Fibroblast of gingiva (primary cell): ENCODE measurements at places on chromosomes 5 and 9.

DNA sequence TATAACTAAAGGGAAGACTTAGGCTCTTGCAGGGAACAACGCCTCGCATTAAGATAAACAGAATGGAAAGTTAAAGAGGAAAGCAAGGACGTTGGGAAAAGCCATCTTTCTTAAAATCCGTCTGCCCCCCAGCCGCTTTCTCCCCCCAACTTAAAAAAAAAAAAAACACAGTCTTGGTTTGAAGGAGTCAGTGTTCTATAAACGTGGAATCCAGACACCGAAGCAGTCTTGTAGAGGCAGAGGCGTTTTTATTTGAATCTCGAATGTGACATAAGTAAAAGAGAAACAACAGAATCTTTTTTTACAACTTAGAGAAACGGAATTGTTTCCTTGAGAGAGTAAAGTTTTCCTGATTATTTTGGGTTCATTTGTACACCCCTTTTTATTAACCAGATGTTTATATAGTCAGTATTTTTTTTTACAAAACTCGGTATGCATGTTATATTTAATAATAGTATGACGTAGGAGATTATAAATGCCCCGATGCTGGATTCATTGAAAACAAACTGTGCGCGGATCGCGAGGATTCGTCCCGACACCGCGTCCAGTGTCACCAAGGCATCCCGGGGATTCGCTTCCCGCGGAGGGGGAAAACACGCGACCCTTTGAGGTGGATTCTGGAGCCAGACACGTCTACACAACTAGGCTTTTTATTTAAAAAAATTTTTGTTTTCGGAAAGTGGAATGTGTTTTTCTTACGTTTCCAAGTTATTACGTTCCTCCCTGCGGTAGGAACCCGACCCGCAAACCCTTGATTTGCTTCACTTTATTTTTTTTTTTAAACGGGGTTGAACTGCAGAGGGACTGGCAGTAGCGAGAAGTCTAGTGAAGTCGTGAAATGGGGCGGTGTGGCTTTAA lies 6.7 kb downstream of the PTCH1 start:
- peak; percentile 4 for DNase-seq

DNA sequence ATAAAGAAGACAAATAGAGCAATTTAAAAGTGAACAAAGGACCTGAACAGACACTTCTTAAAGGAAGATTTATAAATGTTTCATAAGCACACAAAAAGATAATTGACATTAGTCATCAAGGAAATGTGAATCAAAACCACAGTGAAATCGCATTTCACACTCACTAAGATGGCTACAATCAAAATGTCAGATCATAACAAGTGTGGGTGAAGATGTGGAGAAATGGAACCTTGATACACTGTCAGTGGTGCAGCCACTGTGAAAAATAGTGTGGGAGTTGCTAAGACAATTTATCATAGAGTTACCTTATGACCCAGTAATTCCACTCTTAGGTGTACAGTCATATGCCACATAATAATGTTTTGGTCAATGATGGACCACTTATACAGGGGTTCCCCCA lies 54.5 kb upstream of the HTR4 start:
- no peak for DNase-seq

DNA sequence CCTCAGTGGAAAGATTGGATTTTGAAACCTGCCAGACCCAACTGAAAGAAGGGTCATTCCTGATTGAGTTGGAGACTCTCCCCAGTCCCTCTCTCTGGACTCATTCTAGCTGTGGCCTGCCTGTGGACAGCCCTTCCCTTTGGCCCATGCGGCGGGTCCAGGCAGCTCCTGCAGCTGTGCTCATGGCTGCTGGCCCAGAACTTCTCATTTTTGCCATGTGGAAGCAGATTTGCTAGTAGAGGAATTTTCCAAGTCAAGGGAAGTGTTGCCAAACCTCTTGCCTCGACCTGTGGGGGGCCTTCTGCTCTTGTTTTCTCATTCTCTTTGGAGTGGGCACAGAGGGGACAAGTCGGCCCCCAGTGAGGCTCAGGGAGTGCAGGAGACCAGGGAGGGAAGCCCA lies 89.2 kb downstream of the ANKRD33B start:
- peak; percentile 56 for DNase-seq

DNA sequence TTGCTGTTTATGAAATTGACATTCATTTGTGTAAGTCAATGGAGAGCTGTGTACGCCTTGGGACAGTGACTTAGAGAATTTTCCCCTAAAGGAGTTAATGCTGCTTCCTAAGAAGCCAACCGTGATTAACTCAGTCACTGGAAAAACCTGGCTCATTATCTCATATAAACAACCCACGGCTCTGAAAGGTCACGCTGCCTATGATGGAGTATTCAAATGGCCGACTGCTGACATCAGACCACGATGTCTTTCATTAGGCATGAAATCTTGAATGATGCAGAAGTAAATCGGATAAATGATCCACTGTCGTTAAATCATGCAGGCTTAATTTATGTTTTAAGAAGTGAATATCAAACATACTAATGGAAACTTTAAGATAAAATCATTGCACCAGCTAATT lies 603.7 kb downstream of the RAB3C start:
- no peak for DNase-seq

- DNase-seq = no peak
Measured at GRCh38 chr9:96178153-96178552, 123.8 kb downstream of the HSD17B3 start.

GRCh38 chr9:91502913-91503672 lies 79.5 kb upstream of the NFIL3 start:
- no peak for DNase-seq

DNA sequence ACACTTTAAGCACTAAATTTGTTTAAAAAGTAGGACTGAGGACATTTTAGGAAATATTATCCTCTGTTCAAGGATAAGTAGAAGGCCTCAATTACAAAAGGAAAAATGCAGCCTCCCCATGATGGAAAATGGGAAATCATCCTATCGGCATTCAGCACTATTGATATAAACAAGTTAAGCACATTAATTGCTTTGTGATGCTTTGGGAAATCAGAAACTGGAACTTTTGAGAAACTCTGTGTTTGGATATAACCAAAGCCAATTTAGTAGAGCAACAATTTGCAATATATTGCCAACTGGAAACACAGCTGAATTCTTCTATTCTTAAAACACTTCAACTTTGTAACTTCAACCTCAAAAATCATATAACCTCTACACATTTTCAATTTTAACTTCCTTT lies 65.2 kb upstream of the PTGER4 start:
- no peak for DNase-seq

- DNase-seq = no peak
Measured at GRCh38 chr5:36640949-36641348, 34.5 kb downstream of the SLC1A3 start.

DNA sequence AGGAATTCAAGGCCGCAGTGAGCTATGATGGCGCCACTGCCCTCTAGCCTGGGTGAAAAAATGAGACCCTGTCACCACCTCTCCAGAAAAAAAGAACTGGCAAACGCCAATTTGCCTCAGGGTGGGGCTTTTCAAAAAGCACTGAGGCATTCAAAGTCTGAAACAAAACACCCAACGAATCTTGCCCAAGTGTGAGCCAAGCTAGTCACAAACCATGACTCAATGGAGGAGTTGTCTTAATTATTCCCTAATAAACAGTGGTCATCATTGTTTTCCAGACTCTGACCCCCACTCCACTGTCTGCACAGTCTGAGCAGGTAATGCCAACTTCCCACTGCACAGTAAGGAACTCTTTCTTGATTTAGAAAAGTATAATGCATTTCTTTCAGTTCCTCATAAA lies 16.8 kb downstream of the FRMD3 start:
- peak; percentile 47 for DNase-seq

- no peak for DNase-seq
Measured at GRCh38 chr9:86563936-86564335, 209.7 kb upstream of the TUT7 start.

- DNase-seq = peak; percentile 27
Measured at GRCh38 chr5:128844354-128844923, 120.8 kb upstream of the SLC27A6 start.

DNA sequence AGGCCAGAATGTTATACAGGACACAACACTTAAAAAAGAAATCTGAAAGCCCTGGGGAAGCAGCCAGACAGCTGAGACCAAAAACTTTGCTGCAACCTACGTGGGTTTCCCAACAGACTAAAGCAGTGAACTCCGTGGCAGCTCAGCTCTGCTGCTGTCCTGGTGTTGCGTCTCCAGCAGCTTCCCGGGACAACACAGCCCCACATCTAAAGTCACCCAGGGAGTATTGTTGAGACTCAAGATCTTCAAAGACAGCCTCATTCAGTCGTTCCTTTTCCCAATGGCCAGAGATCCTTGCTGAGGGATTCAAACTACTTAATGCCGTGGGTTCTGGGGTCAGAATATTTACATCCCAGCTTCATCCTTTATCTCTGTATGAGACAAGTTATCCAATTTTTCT lies 125.8 kb downstream of the MED10 start:
- no peak for DNase-seq

DNA sequence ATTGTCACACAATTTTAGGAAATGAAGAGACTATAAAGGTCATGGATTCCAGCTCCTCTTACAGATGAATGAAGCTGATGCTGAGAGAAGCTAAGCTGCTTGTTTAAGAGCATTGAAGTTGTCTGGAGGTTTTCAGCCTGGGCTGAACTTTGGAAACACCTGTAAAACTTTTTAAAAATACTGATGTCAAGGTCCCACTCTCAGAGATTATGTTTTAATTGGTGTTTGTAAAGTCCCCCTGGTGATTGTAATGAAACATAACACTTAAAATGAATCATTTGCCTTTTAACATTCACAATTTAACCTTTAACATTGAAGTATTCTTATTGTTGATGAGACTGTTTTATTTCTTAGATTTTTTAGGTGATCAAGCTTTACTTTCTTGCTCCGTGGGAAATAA lies 16.4 kb downstream of the RAD23B start:
- no peak for DNase-seq

GRCh38 chr5:43412156-43412555 lies at the start of gene CCL28:
CCL28 (minus strand) TSS chr5:43412391; CDS start chr5:43412316, 75 bp downstream.
- no peak for DNase-seq

DNA sequence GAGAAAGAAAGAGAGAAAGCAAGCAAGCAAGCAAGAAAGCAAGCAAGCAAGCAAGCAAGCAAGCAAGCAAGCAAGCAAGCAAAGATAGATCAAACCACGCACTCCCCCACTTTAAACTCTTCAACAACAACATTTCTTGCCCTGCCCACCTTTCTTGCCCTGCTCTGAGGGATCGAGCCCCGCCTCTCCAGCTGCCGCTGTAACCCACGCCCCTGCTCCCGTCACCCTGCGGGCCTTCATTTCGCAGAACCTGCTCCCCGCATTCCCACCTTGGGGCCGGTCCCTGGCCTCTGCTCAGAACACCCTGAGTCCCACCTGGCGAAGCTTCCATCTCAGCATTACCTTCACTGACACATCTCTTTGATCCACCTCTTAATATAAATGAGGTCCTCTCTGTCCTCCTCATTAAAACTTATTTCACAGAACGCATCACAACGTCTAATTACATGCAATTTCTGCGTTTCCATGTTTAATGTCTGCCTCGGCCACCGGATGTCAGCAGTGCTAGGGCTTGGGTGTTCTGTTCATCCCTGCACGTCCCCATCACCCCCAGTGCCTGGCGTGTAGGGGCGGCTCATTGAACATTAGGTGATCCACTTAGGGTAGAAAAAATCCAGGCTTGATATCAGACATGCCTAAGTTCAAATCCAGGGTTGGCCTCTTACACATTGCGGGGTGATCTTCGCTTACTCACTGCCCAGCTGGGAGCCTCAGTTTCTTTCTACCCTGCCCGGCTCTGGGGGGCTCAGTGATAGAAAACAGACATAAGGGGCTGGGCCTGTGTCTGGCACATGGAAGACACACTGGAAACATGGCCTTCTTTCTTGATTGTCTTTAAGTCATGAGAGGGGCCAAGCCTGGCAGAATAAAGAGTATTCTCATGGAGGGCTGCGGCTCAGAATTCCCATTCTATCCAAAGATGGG lies 187.6 kb downstream of the DAB2IP start:
- no peak for DNase-seq

DNA sequence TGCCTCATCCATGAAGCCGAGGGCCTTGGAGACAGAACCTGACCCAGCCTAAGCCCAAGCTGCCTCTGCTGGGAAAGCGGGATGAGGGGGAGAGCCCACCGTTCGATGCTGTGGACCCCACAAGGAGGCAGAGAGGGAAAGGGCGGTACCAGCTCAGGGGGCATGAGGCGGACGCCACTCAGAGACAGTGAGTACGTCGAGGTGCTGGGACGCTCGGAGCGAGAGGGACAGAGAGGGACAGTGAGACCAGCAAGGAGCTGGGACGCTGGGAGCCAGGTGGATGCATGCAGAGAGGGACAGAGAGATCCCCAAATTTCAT lies 33.6 kb downstream of the EXD3 start:
- DNase-seq = no peak

DNA sequence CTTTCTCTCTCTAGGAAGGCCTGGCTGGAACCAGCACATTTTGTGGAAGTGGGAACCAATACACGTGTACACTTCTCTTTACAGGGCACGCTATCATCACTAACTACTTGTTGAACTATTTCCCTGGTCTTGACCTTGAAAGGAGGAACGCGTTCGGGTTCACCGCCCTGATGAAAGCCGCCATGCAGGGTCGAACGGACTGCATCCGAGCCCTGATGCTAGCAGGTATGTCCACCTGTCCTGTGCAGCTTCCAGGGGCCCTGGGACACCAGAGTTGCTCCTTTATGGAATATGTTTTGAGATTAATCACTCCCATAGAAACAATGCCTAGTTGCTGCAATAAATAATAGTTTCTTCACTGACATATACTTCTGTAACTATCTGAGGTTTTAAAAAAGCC lies 74.1 kb downstream of the ANKRD33B start:
- DNase-seq = no peak

DNA sequence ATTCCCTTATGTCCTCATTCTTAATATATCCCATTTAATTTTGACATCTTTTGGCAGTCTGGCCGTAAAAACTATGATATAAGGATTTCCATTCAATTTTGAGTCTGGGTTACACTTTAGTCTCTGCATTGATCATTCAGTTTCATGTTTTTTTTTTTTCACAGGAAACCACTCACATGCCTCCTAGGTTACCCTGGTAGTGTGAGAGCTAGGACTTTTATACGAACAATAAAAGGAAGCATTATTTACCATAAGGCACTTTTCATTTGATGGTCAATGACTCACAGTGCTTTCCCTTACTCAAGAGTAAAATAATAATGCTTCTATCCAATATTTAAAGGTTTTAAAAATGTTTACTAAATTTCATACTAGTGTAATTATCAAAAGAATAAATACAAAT lies 16.4 kb upstream of the DMAC1 start:
- no peak for DNase-seq

GRCh38 chr9:106707738-106708474 lies 155.1 kb upstream of the ZNF462 start:
- DNase-seq = no peak

DNA sequence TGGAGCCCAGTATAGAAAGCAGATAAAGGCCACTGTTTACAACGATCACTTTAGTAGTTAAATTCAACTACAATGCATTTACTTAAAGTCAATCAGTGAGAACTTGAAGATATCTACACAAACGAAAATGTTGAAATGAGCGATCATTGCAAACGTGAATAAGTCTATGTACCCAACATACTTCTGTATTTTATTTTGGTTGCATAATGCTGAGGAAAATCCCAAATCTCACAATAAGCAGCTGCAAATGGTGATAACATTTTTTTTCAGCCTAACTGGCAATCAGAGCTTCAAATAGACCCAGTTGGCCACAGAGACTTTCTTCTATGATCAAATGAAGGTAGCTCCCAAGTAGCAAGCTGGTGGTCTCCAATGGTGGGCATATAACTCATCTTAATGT lies 32.1 kb downstream of the PDGFRB start:
- no peak for DNase-seq

GRCh38 chr5:30390095-30390494 lies 803.4 kb upstream of the CDH6 start:
- no peak for DNase-seq
